Activated CD4-positive, alpha-beta T cell treated with anti-CD3 and anti-CD28 coated beads for 36 hours (primary cell): ENCODE measurements at places on chromosomes 16 and 17.

GRCh38 chr16:27571433-27572326, 21.7 kb downstream of the KATNIP start:
- no peak for DNase-seq

DNA sequence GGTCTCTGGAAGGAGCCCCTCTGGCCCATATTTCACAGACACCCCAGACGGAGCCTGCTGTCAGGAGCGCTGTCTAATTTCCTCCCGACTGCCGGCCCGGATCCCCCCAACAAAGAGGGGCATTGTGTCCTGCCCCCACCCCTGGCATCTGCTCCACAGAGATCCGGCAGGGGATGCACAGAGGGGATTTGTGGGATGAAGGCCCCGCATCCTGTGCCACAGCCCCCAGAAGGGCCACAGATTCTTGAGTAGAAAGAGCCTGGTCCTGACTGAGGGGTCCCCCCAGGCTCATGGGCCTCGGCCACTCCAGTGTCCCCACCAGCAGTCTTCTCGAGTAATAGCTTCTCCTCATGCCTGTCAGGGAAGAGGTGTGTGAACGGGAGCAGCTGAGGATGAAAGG, 29.5 kb downstream of the MEOX1 start:
- DNase-seq = no peak

GRCh38 chr17:47820033-47820789, 1.4 kb downstream of the OSBPL7 start:
- no peak for DNase-seq

DNA sequence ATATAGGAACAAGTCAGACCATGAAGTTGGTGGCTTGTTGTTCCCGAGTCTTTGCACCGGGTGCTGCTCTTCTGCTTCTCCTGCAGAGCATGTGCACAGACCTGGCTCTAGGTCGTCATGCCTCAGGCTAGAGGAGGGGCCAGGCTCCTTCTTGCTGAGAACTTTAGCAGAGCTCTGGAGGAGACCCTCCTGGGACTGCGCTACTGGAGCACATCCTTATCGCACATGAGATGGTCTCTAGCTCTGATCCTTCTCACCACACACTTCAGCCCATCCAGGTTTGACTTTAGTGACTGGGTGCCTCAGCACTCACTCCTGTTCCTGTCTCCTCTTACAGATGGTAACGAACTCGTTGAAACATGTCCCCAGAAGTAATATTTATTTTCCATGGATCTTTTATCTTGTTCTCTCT, 14.9 kb downstream of the FOXK2 start:
- no peak for DNase-seq

GRCh38 chr16:69384974-69385373, 833 bp downstream of the TERF2 start:
- DNase-seq = no peak
